ENCODE measurements at places on chromosomes 12 and 14. TPM values are rescaled to one million over a fixed set of nuclear protein-coding genes. Genes with fewer than 3 reads are reported as not detected.
A peak's percentile ranks its signal among the peaks of the same experiment; 100 is the strongest.

GRCh38 chr14:83860631-83861155 lies 1669.3 kb upstream of the FLRT2 start:
- DNase-seq, result no peak

DNA sequence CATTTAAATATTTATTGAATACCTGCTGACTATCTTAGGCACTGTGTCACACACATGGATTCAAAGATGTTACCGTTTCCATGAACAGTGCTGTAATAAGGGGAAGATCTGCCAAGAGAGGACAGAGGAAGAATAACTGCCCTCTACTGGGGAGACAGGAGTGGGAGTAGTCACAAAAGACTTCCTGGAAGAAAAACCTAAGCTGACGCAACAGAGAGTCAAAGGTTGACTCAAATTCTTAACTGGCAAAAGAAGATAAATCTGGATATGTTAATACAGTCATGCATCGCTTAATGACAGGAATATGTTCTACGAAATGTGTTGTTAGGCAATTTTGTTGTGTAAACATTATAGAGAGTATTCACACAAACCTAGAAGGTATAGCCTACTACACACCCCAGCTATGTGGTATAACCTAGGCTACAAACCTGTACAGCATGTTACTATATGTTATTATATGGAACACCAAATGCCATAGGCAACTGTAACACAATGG lies 51.5 kb downstream of the DCAF5 start:
- peak; percentile 64 for DNase-seq

DNA sequence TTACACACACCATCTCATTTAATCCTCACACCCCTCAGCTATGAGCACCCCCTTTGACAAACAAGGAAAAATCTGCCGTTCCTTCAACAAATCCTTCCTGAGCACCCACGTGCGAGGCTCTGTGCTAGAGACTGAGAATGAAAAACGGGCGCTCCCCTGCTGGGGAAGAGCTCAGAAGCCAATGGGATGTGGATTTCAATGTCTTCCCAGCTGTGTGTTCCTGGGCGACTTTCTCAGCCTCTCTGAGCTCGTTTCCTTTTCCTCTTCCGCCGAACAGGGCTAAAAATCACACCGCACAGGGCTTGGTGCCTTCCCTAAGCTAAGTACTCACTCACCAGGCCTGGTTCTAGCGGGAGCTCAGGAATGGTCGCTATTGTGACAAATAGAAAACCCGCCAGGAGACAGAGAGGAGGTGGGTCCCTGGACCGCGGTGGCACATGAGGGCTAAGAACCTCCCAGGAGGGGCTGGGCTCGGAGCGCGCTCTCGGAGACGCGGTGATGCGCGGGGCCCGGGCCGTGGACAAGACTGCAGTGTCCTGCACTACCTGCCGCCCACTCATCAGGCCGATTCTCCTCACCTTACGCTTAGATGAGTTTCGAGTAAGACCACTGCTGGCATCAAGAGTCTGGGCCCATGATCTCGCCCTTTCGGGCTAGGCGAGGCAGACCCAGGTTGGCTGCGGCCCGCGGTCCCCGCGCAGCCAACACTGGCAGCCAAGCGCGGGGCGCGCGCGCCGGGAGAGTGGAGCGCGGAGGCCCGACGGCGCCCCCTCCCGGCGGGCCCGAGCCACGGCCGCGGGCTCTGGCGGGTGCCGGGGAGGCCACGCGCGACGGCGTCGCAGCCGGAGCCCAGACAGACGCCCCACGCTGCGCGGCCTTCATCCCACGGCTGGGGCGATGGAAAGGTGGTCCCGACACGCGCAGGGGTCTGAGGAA lies 17.0 kb downstream of the ZDHHC22 start:
- peak; percentile 62 for DNase-seq

GRCh38 chr14:42642787-42643186 lies 1036.1 kb downstream of the LRFN5 start:
- DNase-seq, result no peak

GRCh38 chr12:53811606-53812005 lies 59.8 kb upstream of the CISTR start:
- DNase-seq, result peak; percentile 20

DNA sequence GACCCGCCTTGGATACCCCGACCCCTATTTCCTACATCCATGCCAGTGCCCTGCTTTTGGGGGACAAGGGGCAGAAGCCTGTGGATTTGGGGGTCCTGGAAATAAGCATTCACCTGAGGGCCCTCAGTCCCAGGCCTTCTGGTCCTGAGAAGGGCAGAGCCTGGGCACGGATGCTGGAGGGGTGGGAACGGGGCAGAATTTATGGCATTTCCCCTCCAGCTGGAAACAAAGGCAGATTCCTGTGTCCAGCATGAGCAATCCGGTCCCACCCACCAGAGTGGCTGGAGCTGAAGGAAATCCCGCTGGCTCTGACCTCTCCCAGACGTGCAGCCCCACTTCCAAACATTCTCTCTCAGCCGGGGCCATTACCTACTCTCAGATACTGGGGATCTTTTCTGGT lies 9.3 kb downstream of the ANKRD33 start:
- no peak for DNase-seq

- DNase-seq, result no peak
Measured at GRCh38 chr14:34359420-34360117, 102.5 kb downstream of the SPTSSA start.

DNA sequence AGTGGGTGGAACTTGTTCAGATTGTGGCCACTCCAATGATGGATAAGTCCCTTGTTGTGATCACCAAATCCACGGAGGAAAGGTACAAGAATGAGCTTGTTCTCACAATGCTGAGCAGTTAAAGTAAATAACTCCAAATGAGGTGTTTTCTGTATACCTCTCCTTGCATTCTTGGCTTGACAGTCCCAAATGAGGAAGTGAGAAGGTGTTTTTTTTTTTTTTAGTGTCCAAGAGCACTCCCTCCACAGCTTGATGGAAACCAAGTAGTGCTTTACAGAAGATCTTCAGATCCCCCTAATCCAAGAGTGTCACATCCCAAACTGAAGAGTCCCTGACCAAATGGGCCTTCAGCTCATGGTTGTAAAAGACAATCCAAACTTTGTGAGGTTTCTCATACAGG lies 153.6 kb downstream of the ATP23 start:
- DNase-seq, result no peak

Gene FLVCR2
- total RNA-seq, result 3.3 TPM

GRCh38 chr12:112792301-112792700 lies 753 bp downstream of the RPH3A start:
- no peak for DNase-seq

GRCh38 chr12:130622803-130623202 lies 93.3 kb downstream of the RIMBP2 start:
- DNase-seq, result no peak

DNA sequence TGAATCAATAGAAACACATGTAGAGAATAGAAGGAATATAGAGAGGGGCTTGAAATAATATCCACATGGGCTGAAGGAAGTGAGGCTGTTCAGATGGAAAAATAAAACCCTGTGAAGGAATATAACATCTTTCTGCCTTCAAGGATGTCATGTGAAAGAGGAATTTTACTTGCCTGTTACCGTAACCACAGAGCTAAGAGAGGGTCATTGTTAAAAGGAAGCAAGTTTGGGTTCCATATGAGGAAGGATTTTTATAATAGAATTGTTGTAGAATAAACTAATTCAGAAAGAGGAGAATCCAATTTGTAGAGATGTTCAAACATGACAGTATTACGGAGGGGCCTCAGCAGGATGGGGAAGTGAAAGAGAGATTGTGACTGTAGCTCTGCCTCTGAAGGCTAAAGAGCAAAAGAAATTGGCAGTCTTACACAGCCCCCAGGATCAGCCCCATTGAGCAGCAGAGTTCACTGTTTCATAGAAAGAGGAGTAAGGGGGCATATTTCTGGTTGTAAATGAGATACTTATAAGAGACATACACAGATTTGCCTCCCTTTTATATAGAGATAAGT lies 41.8 kb upstream of the PTPRR start:
- no peak for DNase-seq

- DNase-seq, result no peak
Measured at GRCh38 chr14:104138718-104139459, 502 bp downstream of the KIF26A start.

Gene SYNDIG1L
- total RNA-seq, result 1.6 TPM
